Stimulated activated naive CD4-positive, alpha-beta T cell (primary cell): ENCODE measurements at places on chromosomes 1 and 21.

GRCh38 chr1:248834343-248834940 lies 3.6 kb upstream of the ZNF672 start:
- no peak for DNase-seq

DNA sequence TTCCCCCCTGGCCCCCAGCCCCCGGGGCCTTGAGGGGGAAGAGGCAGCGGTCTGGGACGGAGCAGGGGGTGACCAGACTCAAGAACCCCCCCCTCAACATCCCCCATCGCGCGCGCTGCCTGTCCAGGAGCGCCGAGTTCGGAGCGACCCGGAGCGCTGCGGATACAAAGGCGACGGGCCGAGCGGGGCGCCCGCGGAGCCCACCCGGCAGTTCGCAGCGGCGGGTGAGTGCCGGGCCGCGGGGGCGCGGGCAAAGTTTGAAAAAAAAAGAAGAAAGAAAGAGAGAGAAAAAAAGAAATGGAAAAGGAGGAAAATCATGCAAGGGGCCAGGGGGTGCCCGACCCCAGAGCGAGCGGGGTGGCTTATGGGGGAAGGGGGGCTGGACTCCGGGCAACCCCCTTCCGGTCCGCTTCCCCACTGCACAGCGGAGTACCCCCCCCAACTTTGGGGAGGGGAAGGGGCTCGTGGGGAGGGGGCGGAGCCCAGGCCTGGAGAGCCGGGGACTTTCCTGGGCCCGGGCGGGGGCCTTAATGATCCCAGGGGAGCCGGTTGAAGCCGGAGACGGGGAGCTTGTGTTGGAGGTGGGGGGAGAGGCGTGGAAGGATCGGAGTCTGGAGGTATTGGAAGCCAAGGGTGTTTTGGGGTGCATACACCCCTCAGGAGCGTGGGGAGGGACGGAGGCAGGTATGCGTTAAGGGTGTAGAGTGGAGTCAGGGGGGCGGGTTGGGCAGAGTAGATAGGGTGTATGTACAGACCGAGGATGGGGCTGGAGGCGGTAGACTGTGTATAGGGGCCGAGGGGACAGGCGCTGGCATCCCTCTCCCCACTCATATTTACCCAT lies 502 bp downstream of the VANGL2 start:
- DNase-seq: no peak

GRCh38 chr1:198640174-198640573 lies 1.3 kb downstream of the PTPRC start:
- DNase-seq: no peak

DNA sequence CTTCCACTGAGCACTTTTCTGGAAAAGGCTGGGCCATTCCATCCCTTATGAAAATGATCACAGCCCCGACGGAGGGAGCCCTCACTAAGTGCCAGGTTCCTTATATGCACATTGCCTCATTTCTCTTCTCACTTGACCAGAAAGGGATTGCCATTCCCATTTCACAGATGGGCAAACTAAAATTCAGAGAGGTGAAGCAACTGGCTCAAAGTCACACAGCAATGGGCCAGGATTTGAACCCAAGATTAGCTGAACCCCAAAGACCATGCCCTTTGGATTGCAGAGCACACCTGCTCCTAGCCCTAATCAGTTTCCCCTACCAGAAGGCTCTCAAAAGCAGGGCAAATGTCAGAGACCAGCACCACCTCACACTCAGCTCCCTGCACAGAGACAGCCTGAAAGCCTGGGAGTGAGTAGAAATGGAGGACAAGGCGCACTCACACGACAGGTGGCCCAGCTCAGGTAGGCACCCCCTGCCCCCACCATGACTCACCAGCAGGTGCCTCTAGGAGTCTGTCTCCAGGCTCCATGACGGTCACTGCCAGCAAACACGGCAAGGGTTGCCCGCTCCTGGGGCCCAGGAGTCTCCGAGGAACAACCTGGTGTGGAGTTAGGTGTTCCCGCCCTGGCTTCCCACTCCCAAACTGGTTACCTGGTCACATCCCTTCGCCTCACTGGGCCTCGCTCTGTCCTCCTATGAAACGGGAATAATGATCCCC lies 21.7 kb downstream of the SDC3 start:
- no peak for DNase-seq

GRCh38 chr1:151001602-151002001 lies 5.1 kb downstream of the MINDY1 start:
- DNase-seq: no peak

- no peak for DNase-seq
Measured at GRCh38 chr1:204286315-204286714, 72.5 kb upstream of the GOLT1A start.

- no peak for DNase-seq
Measured at GRCh38 chr1:204314171-204314892, 45.4 kb downstream of the PLEKHA6 start.
